NCI-H748 treated with DMSO at 0.1 percent for 48 hours (cell line): ENCODE measurements at places on chromosomes 5 and 9.
A peak's percentile ranks its signal among the peaks of the same experiment; 100 is the strongest.

- DNase-seq, result no peak
Observed at GRCh38 chr9:90904706-90905478, 103.3 kb downstream of the SYK start.

DNA sequence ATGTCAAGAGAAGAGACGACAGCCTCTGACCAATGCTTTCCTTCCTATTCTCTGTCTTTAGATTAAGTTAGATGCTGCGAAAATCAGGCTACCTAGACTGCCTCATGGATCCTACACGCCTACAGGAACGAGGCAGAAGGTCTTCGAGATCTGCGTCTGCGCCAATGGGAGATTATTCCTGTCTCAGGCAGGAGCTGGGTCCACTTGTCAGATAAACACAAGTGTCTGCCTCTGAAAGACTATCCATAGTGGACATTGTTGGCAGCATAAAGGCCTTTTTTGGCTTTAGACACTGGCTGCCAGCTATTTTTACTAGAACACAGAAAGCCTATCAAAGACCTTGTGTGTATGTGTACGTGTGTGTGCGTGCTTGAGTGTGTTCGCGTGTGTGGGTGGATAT is 90.9 kb upstream of the PPP1R2B start:
- DNase-seq, result no peak

GRCh38 chr5:58496488-58496887 is 5.3 kb downstream of the GAPT start:
- DNase-seq, result no peak

- peak; percentile 5 for DNase-seq
Observed at GRCh38 chr5:68730220-68730978, 363.4 kb upstream of the SLC30A5 start.

DNA sequence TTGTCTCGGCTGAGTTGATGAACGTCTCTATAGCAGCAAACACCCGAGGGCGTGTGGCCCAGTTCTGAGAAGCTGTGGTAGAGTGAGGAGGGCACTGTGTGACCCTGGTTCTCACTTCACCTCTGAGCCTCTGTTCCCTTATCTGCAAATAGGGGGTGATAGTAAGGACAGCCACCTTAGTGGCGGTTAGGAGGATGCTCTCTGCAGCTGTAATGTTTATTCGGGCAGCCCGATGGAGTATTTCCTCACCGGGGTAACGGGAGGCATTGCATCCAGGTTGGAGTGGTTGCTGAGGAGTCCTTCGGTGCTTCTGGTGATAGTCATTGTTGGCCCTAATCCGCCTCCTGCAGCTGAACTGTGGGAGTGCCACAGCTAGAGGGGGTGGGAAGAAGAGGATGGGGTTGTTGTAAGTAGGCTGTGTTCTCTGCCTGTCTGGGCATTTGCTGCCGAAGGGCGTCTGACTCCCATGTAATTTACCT is 13.9 kb downstream of the PRRC2B start:
- no peak for DNase-seq

- DNase-seq, result no peak
Observed at GRCh38 chr9:123846966-123847365, 83.0 kb downstream of the DENND1A start.

DNA sequence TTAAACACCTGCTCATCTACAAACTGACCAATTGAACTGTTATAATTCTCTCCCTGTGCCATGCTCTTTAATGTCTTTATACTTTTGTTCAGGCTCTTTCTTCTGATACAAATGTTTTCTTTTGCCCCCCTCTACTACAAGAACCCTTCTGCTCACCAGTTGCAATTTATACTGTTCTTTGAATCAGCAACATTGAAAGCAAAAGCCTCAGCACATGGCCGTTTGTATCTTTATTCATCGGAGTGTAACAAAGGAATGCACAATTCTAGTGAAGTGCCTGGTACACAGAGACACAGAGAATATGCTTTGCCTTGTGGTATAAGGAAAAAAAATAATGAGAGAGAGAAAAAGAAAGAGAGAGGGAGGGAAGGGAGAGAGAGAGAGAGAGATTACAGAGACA is 547.1 kb downstream of the CDH12 start:
- no peak for DNase-seq

DNA sequence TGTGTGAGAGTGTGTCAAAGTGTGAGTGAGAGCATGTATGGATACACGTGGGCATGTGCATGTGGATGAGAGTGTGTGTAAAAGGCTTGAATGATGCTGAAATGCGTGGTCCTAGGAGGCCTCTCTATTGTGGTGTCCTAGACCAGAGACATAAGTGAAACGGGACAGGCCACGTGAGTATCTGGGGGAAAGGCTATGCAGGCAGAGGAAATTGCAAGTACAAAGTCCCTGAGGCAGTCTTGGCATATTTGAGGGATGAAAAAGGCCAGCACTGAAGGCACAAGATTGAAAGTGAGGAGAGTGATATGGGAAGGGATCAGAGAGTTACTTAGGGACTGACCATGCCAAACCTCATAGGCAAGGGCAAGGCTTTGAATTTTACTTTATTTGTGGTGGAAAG is 67.2 kb upstream of the CCDC152 start:
- no peak for DNase-seq

GRCh38 chr5:54764102-54765090 is 221.0 kb downstream of the ESM1 start:
- no peak for DNase-seq

- no peak for DNase-seq
Observed at GRCh38 chr5:108090946-108091345, 291.0 kb downstream of the FBXL17 start.

DNA sequence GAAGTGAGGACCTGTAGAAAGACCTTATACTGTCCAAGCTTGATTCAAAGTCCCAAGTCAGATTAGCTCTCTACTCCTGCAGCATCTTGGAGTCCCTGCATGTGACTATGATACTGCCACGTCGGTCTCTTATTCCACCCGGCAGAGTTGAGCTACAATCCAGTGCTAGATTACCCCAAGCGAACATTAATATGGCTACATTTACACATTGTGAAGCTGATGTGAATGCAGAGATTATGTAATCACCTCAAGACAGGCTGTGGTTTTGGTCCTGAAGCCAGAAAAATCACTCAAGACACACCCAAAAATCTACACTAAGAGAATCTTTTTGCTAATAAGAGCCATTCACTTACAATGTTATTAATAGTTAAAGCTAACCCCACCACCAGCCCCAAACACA is 116.7 kb downstream of the GNA14 start:
- DNase-seq, result no peak

DNA sequence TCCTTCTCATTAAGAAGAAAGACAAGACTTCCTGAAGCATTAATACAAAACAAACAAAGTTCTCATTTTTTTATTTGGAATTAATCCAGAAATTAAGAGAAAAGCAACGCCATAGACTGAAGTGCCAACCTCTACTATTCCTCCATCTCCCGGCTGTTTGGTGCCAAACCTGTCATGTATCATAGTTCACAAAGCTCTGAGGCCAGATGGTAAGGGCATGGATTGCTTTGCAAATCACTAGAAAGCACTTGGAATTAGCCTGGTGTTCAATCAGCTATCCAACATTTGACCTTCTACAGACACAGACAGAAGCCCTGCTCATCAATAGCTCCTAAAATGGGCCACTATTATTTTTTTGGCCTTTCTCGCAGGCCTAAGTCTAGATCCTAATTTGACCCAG is 33.8 kb downstream of the HTR1A start:
- no peak for DNase-seq

- no peak for DNase-seq
Observed at GRCh38 chr5:131210151-131210510, 39.4 kb downstream of the LYRM7 start.

DNA sequence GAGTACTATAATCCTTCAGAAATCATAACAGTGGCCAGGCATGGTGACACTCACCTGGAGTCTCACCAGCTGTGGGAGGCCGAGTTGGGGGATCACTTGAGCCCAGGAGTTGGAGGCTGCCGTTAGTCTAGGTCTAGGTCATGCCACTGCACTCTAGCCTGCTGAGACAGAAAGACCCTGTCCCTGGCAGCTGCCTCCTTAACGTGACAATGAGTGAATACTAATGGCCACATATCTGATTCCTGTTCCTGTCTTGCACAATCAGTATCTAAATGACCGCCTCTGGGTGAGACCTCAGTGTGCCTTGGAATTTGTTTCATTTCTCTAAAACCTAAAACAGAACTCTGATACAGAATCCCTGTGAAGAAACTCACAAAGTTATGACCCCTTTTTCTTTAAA is 131.0 kb upstream of the DAB2 start:
- DNase-seq, result no peak

GRCh38 chr9:129496473-129497004 is 124.4 kb downstream of the C9orf50 start:
- peak; percentile 45 for DNase-seq

- DNase-seq, result no peak
Observed at GRCh38 chr5:35488055-35488454, 129.6 kb upstream of the SPEF2 start.

DNA sequence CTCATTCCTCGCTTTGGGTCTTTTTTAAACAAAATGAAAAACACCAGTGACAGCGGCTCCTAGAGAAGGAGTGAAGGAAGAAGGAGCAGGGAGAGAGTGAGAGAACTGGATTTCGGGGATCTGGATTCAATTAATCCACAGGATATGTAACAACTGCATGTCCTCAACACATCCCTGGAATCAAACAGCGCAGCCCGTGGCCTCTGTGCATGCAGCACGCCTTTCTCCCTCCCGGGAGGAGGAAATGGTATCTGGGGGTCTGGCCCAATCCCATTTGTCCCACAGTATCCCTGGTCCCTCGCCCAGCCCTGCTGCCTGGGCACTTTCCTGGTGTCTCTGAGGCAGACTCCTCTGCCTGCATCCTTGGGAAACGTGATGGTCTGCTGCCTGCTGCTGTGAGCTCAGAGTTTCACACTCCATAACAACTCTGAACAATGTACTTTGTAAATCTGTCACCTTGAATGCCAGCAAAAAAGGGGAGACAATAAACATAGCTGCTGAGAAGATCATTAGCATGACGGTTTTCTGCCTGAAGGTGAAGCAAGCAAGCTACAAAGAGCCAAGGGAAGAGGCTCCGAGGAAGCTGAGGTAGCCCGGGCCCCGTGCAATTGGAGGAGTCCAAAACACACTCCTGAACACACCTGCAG is 56.1 kb downstream of the PTCH1 start:
- DNase-seq, result no peak

- no peak for DNase-seq
Observed at GRCh38 chr9:138063033-138063432, 185.5 kb downstream of the CACNA1B start.

GRCh38 chr9:124558777-124559470 is 51.7 kb upstream of the NR5A1 start:
- no peak for DNase-seq

- DNase-seq, result no peak
Observed at GRCh38 chr5:56529666-56530430, 285.5 kb upstream of the MAP3K1 start.

DNA sequence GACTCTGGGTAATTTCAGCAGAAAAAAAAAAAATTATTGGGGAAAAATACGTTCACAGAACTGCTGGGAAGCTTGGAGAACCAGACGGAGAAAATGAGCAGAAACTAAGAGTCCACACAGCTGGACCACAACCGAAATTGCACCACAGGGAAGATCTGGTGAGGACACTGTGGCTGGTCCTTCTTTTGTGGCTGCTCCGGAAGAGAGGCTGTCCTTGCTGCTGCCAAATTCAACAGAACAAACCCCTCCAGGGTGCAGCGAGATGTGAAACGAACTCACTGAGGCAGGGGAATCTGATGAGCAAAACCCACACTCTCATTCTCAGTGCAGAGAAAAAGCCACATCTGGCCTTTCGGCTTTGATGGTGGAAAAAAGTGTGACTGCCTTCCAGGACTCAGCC is 200.0 kb downstream of the ACTL7B start:
- DNase-seq, result no peak
